ENCODE measurements at places on chromosomes 12 and 14. TPM values are rescaled to one million over a fixed set of nuclear protein-coding genes. Genes with fewer than 3 reads are reported as not detected.
A peak's percentile ranks its signal among the peaks of the same experiment; 100 is the strongest.

DNA sequence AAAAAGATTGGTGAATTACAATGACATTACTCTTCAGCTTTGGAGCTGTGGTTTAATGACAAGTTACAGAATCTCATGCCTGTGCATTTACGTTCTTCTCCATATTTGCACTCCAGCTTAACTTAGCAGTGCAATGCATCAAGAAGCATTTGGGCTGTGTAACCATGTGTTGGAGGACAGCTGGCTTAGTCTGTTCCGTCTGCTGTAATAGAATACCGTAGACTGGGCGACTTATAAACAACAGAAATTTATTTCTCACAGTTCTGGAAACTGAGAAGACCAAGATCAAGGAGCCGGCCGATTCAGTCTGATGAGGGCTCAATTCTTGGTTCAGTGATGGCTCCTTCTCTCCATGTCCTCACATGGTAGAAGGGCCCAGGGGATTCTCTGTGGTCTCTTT, 943.5 kb downstream of the BCL11B start:
- no peaks in the 10 kb centered on the region for H3K4me1 ChIP-seq
- no peaks in the 10 kb centered on the region for H3K36me3 ChIP-seq
- H3K4me3 ChIP-seq, result no peak overlapping the region
- no peaks in the 10 kb centered on the region for H3K27me3 ChIP-seq
- H3K27ac ChIP-seq, result no peak overlapping the region

- peak overlapping the region; percentile 1 for H3K4me3 ChIP-seq
- peak overlapping the region; percentile 68 for H3K27ac ChIP-seq
- peaks cover 15% of the 10 kb centered on the region for H3K4me1 ChIP-seq
Measured at GRCh38 chr12:89384050-89384758, 31.9 kb upstream of the DUSP6 start.

DNA sequence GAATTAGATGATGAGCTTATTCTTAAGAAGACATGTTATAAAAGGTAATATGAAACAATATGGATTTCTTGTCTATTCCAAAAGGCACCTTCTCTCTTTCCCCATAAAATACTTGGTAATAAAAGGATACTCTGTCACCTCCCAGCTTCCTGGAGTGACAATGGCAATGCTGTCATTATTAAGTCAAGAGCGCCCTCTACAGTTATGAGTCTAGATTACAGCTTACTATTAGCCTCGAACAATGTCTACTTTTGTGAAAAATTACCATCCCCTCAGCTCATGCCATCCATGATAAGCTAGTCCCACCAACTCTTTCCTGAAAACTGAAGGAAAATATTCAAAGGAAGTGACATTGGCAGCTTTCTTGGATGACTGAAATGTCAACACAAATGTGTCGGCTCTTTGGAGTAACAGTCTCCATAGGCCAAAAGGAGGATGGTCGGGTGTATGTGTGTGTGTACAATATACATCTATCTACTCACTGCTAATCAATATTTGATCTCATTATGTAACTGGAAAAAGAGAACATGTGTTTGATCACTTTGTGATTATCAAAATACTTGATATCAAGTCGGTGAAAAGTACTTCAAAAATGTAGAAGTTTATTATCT, 48.7 kb upstream of the CDKN3 start:
- no peak for DNase-seq
- H3K27ac ChIP-seq, result no peak overlapping the region

DNA sequence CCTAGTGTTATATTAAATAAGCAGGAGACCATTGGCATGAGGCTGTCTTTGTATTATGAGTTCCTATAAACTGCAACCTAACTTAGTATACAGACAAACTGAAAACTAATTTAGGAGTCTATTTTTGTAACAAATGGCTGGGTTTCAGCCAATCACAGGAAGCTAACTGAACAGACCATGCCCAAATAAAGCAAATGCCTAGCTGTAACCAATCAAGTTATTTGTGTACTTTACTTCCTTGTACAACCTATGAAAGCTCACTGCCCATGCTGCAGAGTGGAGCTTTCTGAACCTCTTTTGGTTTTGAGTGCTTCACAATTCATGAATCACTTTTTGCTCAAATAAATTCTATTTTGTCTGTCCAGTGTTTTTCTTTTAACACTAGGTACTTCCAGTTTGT, 41.6 kb downstream of the GUCY2C start:
- DNase-seq, result no peak
- H3K4me3 ChIP-seq, result no peak overlapping the region
- peaks cover 2% of the 10 kb centered on the region for H3K4me1 ChIP-seq
- no peaks in the 10 kb centered on the region for H3K36me3 ChIP-seq
- H3K27ac ChIP-seq, result peak overlapping the region; percentile 31
- H3K27me3 ChIP-seq, result no peaks in the 10 kb centered on the region

The KRT85 gene
- not detected for total RNA-seq

GRCh38 chr12:107385509-107385908, 292.2 kb upstream of the CRY1 start:
- H3K27me3 ChIP-seq, result no peaks in the 10 kb centered on the region
- H3K36me3 ChIP-seq, result no peaks in the 10 kb centered on the region
- H3K27ac ChIP-seq, result no peak overlapping the region
- no peak overlapping the region for H3K4me3 ChIP-seq

The NELL2 gene
- total RNA-seq, result not detected

GRCh38 chr14:71713451-71713850, 218.8 kb upstream of the RGS6 start:
- peaks cover 21% of the 10 kb centered on the region for H3K4me1 ChIP-seq
- peaks cover 12% of the 10 kb centered on the region for H3K36me3 ChIP-seq
- peak overlapping the region; percentile 61 for H3K27ac ChIP-seq
- DNase-seq, result no peak
